Activated CD8-positive, alpha-beta memory T cell treated with anti-CD3 and anti-CD28 coated beads, Interleukin-2, amount 10 ng/mL, durations not matched to agents 7 days and 5 days (primary cell): ENCODE measurements at places on chromosomes 2 and 18. TPM values are rescaled to one million over a fixed set of nuclear protein-coding genes. Genes with fewer than 3 reads are reported as not detected.

GRCh38 chr2:70725505-70725904 is 42.5 kb downstream of the ADD2 start:
- peak; percentile 25 for DNase-seq

Gene MAP3K2
- total RNA-seq: 53.5 TPM

Gene DDX18
- 55.3 TPM for total RNA-seq

Gene SULT1C4
- total RNA-seq: not detected

- no peak for DNase-seq
Measured at GRCh38 chr2:9217838-9218770, 11.5 kb downstream of the ASAP2 start.

DNA sequence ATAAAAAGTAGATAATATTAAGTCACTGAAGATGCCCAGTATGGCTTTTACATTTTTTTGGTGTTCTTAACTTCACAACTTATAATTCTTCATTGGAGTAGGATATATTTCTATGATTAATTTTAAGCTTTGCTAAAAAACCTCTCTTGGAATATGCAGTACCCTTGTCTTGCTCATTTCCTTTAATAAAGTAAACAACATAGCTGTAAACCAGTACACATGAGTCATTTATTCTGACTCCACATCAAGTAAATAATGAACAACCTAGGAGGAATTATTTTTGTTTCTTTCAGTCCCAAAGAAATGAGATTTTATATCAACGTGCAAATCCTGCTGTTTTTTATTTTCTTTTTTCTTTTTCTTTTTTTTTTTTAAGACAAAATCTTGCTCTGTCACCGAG is 869.1 kb downstream of the CNTNAP5 start:
- no peak for DNase-seq

DNA sequence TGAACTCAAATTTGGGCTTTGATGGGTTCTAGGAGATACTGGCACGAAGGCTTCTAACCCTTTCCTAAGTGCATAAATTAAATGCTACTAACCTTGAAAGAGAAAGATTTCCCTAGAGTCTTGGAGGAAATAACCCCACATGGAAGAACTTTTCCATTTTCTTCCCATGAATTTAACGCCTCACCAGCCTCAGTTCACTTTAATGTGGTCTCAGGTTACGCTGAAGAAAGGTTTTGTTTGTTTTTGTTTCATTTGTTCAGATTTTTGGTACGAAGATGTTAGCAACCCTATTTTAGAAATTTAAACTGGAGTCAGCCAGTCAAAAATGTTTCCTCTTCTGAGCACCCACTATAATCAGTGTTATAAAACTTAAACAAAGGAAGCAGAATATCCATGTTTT is 30.7 kb downstream of the METTL4 start:
- DNase-seq: no peak

DNA sequence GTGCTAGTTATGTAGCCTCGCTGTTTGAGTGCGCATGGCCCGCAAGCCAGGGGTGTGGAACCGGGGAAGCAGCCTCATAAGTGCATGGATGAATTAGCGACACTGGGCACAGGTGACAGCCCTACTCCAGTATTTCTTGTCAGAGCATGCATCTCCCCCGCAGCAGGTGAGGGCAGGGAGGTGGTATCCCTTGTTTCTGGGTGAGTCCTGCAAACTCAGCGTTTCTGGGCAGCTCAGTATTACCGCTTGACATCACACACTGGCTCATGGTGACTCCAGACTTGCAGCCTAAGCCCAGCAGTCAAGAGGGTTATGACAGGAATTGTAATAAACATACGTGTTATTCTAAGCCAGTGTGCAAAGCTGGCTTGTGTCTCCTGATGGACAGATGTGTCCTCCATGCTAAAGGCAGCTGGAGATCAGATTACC is 2.5 kb downstream of the CABLES1 start:
- no peak for DNase-seq

- DNase-seq: no peak
Measured at GRCh38 chr18:47944972-47945852, 14.8 kb upstream of the SMAD2 start.

- peak; percentile 18 for DNase-seq
Measured at GRCh38 chr2:100390001-100390940, 27.2 kb downstream of the CHST10 start.

Gene SIX3
- 0.21 TPM for total RNA-seq

- no peak for DNase-seq
Measured at GRCh38 chr2:67883316-67884087, 179.3 kb downstream of the C1D start.

Gene ADRA2B
- 0.15 TPM for total RNA-seq

Gene CPS1
- total RNA-seq: 0.96 TPM

Gene LRP1B
- total RNA-seq: not detected

DNA sequence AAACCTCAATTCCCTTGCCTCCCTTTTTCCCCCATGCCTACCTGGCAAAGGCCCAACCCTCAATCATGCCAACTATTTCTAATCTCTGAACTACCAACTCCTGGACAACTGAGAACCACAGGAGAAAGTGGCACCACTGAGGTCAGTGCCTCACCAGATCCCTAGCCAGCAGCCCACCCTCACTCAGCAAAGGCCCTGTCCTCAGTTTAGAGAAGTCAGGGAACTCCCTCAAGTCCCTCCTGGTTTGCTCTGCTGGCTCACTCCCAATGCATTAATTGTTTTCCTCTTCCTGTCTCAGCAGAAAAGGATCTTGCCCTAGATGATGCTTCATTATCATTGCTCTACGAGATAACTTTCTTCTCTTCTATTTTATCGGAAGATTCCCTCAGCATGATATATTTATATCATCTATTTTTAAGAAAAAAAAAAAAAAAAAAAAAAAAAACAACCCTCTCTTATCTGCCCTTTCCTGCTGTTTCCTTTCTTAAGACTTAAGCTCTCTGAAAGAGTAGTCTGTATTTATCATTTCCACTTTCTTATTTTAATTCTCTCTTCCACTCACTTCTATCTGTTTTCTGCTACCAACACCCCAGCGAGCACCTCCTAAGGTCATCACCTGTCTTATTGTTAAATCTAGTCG is 22.7 kb upstream of the ZBTB14 start:
- no peak for DNase-seq

- no peak for DNase-seq
Measured at GRCh38 chr2:224055101-224055500, 16.0 kb upstream of the SERPINE2 start.

- no peak for DNase-seq
Measured at GRCh38 chr2:21467910-21468309, 344.1 kb downstream of the TDRD15 start.

GRCh38 chr18:44744161-44745121 is 63.8 kb downstream of the SETBP1 start:
- no peak for DNase-seq

DNA sequence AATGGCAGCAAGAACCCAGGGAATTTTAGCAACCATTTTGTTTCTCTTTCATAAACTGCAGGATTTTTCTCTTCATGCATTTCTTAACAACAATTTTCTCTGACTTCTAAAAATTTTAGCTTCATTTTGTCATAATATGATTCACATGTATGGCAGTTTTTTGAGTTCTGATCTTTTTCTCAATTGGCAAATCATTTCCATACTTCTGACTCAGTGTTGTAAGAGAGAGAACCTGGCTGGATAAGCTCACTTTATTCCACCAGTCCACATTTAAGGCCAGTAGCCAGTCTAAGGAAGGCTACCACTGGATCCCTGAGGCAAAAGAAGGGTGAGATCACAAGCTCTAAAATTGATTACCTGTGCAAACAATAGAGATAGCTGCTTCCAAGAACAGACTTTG is 42.8 kb upstream of the COL3A1 start:
- no peak for DNase-seq

Gene CTIF
- 5.7 TPM for total RNA-seq

DNA sequence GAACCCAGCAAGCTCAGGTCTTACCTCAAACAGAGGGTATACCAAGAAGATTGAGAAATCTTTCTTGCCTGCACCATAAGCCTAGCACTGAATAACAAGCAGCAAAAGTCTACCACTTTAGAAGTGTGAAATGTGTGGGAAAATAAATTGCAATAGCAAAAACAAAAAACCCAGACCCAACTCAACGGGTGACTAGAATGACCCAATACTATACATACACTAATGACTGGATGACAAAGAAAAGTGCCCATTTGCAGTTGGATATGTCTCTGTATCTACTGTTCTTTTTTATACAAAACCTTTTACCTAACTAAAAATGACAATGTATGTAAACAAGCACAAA is 950.6 kb downstream of the TRIB2 start:
- DNase-seq: no peak

Gene MARCO
- not detected for total RNA-seq

GRCh38 chr2:196592911-196593881 is 46.3 kb upstream of the CCDC150 start:
- DNase-seq: no peak

DNA sequence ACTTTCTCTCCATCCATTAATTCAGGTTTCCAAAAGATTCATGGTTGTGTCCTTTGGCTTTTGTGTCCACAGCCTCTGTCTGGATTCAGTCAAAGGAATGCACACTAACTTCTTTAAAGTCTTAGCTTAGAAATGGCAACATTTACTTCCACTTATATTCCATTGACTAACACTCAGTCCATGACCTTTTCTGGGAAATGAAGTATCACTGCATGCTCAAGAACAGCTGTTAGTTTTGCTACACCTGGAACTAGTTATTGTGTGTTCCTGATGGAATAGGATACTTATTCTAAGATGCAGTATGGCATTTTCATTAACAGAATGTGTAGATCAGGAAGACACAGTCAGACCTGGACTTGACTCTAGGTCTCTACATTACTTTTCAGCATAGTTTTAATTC is 88.8 kb downstream of the KYNU start:
- DNase-seq: no peak

GRCh38 chr18:2468051-2468450 is 103.3 kb downstream of the METTL4 start:
- no peak for DNase-seq

Gene SEC11C
- total RNA-seq: 127 TPM

Gene UGT1A5
- not detected for total RNA-seq

DNA sequence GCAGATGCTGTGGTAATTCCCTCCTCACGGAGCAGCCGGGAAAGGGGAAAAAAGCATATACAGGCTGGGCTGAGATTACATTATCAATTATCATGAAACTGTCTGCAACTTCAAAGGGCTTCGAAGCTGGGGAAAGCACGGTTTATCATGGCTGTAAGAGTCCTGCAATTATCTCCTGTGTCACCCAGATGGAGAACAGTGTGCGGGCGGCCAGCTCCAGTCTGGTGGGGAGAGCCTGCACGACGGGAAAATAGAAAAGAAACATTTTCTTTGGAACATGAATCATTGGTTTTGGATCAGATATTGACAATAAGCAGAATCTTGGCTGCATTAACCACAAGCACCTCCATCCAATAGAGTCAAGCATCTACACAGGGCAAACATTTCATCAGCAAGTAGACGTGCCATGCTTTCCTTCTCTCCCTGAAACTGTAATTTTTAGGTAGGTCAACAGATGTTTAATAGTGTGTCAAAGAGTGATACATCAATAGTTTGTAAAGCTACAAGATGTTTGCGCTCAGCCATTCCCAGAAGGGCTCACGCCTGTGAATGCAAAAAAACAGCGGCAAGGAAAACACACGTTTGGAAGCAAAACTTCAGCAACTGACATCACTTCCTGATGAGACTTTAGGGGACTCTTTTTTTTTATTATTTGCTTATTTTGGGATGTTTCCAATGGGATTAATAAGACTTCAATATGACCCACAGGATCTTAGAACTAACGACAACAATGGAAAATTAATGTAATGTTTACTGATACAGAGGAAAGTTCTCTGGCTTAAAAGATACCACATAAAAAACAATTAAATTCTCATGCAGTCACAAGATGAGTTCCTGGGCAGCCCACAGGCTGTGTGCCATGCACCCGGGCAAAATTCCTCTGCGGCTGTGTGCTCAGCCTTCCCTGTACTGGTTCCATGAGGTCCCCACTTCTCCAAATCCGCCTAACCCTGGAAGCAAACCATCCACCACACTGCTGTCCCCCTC is 111.0 kb upstream of the SALL3 start:
- DNase-seq: no peak

DNA sequence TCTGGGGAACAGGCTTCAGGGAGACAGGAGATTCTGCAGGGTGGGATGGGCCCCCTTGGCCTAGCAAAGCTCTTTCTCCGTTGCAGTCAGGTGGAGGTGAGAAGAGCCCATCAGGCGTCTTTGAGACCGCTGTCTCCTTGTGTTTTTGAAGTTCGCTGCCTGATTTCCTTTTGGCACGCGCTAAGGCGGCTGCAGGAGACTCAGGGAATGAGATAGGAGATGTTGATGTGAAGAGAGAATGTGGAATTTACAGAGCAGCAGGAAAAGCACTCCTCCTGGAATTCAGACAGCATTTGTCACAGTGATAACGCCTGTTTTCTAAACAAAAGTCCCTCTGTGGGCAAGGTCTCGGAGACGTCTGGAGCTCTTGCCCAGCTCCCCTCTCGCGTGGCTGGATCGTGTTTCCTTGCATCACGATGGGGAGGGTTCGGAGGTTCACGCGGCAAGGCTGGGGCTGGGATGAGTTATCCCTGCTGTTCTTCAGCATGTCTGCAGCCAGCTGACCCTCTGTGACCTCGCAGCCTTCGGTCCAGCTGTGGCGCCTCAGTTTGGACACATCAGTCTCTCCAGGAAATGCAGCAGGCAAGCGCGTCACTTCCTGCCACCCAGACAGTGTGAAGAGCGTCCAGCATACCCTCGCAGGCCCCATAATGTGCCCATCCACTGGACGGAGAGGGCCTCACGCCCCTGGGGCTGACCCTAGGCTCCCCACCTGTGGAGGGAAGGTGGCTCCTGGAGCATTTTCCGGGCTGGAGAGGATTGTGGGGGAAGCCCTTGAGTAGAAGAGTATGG is 30.2 kb downstream of the GLI2 start:
- DNase-seq: no peak

DNA sequence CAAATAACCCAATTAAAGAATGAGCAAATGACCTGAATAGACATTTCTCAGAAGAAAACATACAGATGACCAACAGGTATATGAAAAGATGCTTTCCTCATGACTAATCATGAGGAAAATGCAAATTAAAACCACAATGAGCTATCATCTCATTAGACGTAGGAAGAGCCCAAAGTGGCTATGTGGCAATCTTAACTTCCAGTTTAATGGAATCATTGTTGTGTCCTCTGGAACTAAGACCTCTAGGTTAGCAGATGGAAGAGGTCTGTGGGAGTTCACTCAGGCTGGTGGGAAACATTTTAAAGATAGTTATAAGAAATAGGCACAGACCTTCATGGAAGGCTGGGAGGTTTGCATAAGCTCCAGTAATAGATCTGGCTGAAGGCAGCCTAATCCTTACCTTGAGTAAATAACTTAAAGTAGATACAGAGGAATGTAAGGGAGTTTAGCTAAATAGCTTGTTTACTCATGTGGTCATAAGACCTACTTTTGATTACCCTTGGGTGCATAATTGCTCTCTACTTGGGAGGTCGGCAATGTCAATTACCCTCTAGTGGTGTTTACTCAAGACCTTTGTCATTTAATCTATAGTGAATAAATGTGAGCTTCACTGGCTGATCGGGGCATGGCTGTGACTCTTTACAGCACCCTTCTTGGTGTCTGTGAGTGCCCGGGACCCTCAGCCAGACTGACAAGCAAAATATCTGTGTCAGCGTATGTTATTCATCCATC is 119.0 kb downstream of the GULP1 start:
- DNase-seq: no peak

DNA sequence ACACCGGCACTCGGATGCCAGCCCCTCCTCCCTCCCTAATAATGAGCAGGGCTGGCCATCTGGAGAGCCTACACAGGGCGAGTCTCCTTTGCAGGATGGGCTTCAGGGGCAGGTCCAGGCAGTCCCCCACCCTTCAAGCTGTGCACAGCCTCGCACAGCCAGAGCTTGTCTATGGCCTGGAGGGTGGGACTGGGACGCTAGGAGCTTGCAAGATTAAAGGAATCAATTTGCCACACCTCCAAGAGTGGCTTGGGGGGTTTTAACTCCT is 43.9 kb upstream of the OTOF start:
- DNase-seq: no peak

GRCh38 chr2:51633073-51633472 is 601.1 kb upstream of the NRXN1 start:
- DNase-seq: no peak

Gene RIT2
- total RNA-seq: not detected
